AG20443 (cell line): ENCODE measurements at places on chromosomes 13 and 19.
A peak's percentile ranks its signal among the peaks of the same experiment; 100 is the strongest.

DNA sequence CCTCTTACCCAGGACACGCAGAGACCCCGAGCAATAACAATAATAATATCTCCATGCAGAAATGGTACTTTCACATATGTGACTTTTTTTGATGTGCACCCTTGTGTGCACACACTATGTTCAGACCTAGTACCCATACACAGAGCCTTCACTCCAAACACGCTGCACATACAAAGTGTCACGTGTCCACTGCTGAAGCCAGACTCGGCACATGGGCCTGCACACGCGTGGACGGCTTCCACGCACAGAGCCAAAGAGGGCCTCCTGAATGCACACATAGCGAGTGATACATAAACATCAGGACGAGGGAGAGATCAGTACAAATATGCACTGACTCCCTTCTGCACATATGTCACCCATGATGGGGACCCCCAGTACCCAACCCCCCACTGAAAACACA, 41.9 kb upstream of the POU2F2 start:
- no peak for DNase-seq

GRCh38 chr19:6963244-6963852, 57.9 kb downstream of the MBD3L2B start:
- no peak for DNase-seq

GRCh38 chr19:46472592-46472991, 1.2 kb upstream of the PNMA8A start:
- DNase-seq: no peak

DNA sequence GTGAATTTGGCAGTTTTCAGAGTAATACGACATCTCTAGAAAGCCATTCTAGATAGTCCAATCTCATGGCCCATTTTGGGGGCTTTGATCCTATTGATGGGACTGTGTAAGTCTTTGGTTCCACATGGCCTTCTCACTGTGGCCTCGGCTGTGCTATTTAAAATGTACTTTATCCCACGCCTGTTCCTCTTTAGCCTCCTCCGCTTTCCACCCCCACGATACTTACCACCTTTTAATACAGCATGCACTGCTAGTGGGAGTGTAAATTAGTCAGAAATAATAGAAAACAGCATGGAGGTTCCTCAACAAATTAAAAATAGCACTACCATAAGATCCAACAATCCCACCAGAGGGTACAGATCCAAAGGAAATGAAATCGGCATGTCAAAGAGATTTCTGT, 28.3 kb upstream of the CEBPG start:
- no peak for DNase-seq

- no peak for DNase-seq
Observed at GRCh38 chr19:8831373-8831772, 731 bp downstream of the ZNF558 start.

DNA sequence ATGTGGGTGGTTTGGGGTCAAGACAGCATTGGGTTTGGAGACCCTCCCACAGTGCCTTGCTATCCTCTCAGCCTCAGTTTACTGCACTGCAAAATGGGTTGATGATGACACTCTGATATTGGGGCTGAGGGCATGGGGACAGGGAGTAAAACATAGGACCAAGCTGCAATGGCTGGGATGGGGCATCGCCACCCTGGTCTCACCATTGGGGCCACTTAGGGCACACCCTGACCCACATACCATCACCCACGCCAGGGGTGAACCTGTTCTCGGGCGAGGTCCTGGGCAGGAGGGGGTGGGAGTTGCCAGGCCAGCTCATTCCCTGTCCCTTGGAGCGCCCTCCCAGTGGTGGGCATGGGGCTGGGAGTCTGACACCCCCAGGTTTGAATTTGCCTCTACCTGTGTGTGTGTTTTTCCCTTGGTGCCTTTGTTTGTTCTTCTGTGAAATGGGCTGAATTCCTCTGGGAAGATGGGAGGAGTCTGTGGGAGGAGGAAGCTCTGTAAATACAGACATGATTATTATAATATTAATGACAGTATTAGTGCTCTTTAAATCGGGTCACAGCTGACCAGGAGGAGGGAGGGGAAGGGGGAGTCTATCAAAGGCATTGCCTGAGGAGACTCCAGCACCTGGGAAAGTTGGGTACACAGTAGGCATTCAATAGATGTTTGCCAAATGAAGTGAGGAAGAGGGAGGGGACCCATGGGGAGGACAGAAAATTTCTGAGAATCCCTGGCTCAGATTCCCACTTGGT, 2.2 kb upstream of the FCHO1 start:
- no peak for DNase-seq

DNA sequence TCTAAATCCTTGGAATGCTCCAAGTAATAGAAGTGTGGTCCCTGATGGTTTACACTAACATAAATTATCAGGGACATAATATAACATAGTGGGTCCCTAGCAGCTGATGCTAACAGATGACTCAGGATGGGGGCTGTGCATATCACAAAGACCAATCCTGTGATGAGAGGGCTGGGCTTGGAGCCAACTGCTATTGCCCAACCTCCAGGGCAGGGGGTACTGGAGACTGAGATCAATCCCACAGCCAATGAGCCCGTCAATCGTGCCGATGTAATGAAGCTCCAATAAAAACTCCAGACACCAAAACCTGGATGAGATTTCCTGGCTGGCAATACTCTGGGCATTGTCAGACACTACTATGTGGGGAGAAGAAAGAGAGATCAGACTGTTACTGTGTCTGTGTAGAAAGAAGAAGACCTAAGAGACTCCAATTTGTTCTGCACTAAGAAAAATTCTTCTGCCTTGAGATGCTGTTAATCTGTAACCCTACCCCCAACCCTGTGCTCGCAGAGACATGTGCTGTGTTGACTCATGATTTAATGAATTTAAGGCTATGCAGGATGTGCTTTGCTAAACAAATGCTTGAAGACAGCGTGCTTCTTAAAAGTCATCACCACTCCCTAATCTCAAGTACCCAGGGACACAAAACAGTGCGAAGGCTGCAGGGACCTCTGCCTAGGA, 33.4 kb downstream of the ABCC4 start:
- DNase-seq: peak; percentile 61

DNA sequence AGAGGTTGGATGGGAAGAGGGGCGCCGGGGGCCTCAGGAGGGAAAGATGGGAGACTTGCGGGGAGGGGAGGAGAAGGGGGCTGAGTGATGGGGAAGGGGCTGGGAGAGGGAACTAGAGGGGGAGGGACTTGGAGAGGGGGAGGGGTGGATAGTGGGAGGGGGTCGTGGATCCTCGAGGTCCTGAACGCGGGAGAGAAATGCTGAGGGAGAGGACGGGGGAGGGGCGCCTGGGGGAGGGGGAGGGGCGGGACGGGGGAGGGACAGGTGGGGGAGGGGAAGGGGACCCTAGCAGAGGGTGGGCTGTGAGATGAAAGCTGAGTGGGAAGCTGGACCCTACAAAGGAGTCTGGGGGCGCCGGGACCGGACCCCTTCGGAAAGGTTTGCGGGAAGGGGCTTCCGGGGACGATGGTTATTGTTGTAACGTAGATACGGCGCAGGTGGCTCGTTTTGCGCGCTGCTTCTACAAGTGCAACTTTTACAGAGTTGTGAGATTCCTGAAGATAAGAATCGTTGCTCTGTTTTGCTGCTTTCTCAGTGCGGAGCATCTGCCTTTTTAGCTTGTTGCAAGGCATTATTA, 418 bp downstream of the ZNF444 start:
- DNase-seq: peak; percentile 33

DNA sequence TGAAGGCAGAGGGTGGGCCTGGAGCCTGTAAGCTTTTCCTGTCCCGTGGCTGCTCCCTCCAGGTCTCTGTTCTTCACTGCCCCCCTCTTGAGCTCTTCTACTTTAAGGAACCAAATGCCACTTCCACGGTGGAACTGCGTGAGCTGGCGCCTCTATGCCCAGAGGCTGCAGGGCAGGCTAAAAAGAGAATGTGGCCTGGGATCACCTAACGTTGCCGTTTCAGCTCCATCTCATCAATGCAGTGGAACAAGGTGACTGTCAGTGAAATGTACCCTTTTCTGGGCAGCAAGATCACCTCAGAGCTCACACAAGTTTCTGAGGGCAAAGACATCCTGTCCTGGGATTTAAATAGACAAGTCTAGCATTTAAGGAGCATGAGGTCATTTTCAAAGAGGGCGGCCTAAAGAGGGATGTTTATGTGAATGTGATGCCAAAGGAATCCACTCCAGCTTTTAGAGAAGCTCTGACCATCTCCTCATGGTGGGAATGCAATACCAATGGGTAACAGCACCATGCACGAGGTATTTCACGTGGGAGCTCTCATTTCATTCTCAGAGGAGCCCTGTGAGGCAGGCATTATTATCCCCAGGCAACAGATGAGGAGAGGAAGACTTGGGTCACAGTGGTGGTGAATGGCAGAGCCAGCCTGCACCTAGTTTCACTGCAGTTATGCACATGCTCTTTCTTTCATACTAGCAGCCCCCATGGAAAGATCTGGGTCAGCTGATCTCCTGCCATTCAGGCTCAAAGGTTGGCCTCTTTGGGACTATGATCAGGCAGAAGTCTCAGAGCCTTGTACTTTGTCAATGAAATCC, 39.3 kb downstream of the RGCC start:
- DNase-seq: peak; percentile 61

GRCh38 chr19:55624109-55625003, at the start of gene ZNF784:
Gene ZNF784, minus strand, starts transcription at chr19:55624566. Its CDS starts 5 bp downstream, at chr19:55624561.
- DNase-seq: peak; percentile 97

GRCh38 chr19:45645631-45646344, 6.6 kb upstream of the EML2 start:
- peak; percentile 93 for DNase-seq

GRCh38 chr13:28268800-28269223, 130.5 kb downstream of the PAN3 start:
- no peak for DNase-seq

DNA sequence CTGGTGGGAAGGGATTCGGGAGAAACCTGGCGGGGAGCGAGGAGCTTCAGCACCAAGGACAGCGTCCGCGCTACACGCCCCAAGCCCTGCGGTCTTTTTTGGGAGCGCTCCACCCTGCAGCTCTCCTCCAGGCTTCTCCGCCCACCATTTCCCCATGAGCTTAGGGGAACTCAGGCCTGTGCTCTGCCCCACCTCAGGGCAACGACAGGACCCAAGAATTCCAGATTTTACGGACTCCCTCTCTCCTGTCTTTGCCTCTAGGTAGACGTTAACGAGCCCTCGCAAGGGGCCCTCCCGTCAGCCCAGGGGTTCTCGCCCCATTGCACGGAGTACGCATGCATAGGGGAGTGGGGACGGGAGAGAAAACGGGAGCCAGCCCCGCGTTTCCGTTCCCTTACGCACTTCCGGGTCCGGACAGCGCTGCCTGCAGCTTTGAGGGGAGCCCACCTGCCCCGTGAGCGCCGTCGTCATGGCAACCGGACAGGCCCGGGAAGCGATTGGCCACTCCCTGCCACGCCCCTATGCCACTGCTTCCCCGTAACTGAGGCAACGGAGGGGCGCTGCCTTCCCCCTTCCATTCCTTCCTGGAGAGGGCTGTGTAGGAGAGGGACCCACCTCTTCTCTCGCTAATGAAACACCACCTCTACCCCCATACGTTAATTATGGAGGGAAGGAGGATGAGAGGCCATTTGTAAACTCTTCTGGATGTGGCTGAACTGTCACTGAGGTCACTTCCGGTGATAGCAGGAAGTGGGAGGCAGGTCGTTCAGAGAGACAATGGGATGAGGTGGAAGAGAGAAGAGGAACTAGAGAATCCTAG, 20.8 kb downstream of the NOVA2 start:
- DNase-seq: peak; percentile 91

GRCh38 chr19:10115392-10116084, 4.0 kb downstream of the P2RY11 start:
- no peak for DNase-seq

DNA sequence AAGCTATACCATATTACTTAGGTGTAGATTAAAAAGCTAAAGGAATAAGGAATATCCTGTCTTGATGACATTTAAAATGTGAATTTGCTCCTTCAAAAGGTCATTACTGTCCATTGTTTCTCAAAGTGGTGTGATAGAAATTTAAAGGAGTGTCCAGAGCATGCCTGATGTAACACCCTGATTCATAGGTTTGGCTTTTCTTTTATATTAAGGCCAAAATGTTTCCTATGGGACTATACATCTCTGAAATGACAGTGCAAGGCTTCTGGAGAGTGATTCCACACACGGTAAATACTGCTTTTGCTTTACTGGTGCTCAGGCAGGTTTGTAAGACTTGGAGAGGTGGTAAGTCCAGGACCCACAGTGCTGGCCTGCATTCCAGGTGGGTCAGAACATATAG, 289.9 kb downstream of the RFC3 start:
- DNase-seq: no peak

- no peak for DNase-seq
Observed at GRCh38 chr19:40424637-40425449, 949 bp downstream of the SERTAD1 start.

DNA sequence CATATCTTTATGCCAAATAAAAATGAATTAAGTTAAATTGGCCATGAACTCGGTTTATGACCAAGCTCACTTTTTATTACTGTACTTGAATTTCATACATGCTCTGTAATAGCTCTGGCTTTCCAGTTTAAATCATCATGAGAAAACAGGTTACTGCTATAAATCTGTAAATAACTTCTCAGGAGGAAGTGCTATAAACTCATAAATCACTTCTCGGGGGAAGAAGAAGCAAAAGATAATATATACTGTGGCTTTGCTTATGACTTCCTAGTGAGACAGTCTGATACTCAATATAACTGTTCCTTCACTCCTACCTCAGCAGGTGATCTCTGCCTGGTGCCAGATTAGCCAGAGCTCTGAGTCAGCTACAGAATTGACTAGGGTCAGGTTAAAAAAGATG, 12.5 kb downstream of the SUPT20H start:
- no peak for DNase-seq

DNA sequence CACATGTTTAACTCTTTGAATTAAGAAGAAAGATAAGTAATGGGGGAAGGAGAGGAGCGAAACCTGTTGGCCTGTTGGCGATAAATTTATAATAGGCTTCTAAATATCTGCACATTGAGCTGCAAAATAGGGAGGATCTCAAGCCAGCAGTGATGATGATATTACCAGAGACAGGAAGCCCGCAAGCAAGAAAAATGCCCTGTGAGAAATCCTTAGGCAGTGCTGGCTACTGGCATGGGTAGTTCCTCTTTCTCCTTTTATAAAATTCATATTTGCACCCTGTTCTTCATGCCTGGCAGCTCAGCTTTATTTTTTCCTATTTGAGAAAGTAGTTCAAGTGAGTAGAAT, 858 bp upstream of the USP12 start:
- DNase-seq: peak; percentile 19

GRCh38 chr13:110371550-110372465, 64.7 kb downstream of the COL4A2 start:
- no peak for DNase-seq

DNA sequence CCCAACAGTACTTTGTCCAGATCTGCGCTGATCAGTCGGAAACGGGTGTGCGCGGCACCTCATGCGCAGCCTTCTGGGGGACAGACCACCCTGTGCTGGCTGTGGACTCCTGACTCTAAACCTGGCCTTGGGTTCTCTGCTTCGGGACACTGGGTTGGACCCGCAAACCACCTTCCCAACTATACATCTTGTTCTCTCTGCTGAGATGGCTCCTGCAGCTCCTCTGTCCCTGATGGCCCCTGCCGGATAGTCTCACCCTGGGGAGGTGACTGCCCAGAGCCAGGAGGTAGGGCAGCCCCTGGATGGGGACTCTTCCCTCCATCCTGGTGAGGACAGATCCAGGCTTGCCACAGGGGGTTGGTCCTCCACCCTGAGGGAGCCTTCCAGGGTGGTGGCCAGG, 23.3 kb downstream of the RFX1 start:
- no peak for DNase-seq

GRCh38 chr19:47179653-47180310, 49.1 kb downstream of the SAE1 start:
- DNase-seq: no peak

- peak; percentile 57 for DNase-seq
Observed at GRCh38 chr13:50829896-50830295, 13.6 kb downstream of the DLEU7 start.

GRCh38 chr13:54226876-54227275, 1198.3 kb downstream of the OLFM4 start:
- no peak for DNase-seq
